Kidney capillary endothelial cell (primary cell): ENCODE measurements at places on chromosomes 16 and 17.
A peak's percentile ranks its signal among the peaks of the same experiment; 100 is the strongest.

DNA sequence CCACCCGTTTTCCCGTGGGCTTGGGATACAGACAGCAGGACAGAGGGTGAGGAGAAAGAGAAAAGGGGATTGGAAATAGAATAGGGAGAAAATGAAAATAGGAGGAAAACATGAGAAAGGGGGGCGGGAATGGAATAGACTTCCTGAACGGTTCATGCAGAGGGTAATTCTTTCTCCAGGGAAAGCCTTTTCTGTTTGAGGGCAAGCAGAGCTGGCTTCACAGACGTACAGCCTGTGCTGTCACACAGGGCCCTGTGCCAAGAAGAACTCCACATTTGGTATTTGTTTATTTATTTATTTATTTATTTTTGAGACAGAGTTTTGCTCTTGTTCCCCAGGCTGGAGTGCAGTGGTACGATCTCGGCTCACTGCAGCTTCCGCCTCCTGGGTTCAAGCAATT lies 12.0 kb downstream of the MILR1 start:
- DNase-seq, result no peak

DNA sequence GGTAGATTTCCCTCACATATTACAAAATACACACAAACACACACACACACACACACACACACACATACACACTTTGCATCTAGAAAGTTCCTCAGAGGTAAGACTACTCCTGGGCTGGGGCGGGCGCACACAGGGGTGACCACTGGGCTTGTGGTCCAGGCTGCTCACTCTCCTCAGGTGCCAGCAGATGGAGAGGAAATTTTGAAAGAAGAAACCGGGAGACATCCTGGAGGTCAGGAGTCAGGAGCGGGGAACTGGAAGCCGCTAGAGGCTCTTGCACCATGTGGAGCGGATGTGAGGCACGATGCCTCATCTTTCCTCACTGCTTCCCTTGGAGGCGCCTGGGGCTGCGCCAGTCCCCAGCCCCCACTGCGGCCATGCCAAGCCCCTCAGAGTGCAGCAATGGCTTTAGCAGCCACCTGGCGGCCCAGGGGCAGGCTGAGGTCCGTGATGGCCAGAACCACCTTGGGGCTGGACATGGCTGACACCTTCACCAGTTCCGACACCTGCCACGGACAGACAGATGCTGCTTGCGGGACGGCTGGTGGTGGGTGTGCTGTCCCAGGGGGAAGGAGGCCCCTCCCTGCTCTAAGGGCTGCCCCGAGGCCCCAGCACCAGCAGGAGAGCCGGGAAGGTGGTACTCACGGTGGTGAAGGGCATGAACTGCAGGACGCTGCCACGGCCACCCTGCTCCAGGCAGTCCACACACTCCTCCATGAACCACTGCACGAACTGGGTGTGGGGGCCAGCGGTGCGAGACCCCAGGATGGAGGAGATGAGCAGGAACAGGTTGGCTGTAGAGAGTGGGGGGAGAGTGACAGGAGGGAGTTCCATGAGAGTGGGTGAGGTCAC lies 4.1 kb downstream of the CSF3 start:
- DNase-seq, result peak; percentile 83

DNA sequence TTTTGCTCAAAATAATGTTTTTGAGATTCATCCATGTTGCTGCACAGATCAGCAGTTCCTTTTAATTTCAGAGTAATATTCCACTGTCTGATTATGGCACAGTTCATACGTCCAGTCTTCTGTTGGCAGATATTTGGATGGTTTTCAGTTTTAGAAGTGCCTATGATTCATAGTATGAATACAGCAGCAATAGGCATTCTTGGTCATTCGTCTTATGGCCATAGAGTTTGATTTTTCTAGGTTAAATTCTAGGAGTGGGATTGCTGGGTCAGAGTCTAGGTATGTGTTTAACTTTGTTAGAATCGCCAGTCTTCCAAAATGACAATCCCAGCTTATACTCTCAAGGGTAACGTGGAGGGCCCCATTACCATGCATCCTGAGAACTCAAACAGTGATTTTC lies 11.5 kb upstream of the IL34 start:
- DNase-seq, result no peak

- DNase-seq, result no peak
Measured at GRCh38 chr17:80873307-80873951, 118.2 kb upstream of the CHMP6 start.

- no peak for DNase-seq
Measured at GRCh38 chr17:14738652-14738988, 437.7 kb downstream of the HS3ST3B1 start.

DNA sequence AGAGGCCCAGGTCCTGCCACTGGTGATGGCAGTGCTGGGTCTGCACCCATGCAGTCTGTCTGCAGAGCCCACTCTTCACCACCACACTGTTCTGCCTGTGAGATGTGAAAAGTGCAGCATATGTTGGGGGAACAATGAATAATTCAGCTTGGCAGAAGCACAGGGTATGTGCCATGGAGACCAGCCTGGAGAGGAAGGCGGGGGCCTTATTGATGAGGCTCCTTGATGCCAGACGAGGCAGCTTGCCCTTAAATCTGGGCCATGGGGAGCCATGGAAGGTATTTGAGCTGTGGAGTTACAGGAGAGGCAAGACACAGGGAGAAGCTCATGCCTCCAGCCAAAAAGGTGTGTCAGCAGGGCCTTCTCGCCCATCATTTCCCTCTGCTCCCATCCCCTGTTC lies 124.7 kb downstream of the C16orf78 start:
- no peak for DNase-seq

DNA sequence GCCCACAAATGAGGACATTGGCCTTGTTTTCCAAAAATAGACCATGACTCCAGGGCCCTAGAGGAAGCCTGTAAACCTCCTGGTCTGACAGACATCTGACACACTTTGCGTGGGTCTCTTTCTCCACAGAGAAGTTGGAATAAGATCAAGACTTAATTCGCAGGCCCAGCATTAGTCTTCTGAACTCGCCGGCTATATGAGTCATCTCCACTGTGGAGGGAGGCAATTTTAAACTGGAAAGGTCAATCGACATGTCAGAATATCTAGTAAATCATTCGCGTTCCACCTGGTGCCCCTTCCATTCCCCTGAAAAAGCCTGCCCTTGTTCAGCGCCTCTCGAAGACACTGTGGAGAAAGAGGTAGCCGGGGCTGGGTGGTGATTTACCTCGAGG lies 140.1 kb downstream of the CLEC16A start:
- no peak for DNase-seq

DNA sequence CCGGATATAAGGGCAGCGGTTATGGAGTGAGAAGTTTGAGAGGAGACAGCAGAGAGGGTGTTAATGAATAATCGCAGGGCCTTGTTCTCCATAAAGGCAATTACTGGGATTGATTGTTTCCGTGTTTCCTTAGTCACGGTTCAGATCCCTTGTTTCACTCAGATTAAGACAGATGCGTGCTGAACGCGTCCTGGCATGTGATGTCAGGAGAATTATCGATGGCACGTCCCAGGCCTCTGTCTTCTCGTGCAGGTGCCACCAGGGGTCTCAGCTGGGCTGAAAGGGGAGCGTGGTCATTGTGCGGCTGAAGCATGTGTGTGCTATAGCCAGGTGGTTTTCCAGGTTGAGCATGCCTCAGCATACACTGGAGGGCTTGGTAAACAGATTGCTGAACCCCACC lies 142.4 kb upstream of the NOL11 start:
- no peak for DNase-seq
